ENCODE measurements at places on chromosomes 1 and 21.

DNA sequence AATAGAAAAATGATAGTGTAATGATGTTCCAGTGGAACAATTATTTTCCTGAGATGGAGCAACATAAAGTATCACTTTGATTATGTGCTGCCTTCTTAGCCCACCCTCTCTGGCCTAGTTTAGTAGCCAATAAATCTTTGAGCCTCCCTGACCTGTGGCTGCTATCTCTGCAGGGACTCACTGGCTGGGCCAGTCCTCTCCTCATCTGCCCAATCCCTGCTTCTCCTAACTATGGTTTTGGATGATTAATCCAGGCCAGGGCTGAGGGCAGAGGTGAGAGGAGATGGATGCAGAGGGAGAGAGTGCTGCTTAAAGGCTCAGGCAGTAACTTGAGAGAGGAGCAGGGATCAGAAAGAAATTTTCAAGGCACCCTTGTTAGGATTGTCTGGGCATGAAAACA lies 89.0 kb upstream of the CD34 start:
- no peak for DNase-seq

DNA sequence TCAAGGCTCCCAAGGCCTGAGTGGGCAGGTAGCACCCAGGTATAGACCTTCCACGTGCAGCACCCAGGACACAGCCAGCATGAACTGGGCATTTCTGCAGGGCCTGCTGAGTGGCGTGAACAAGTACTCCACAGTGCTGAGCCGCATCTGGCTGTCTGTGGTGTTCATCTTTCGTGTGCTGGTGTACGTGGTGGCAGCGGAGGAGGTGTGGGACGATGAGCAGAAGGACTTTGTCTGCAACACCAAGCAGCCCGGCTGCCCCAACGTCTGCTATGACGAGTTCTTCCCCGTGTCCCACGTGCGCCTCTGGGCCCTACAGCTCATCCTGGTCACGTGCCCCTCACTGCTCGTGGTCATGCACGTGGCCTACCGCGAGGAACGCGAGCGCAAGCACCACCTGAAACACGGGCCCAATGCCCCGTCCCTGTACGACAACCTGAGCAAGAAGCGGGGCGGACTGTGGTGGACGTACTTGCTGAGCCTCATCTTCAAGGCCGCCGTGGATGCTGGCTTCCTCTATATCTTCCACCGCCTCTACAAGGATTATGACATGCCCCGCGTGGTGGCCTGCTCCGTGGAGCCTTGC lies 1.7 kb downstream of the GJB4 start:
- DNase-seq: no peak

DNA sequence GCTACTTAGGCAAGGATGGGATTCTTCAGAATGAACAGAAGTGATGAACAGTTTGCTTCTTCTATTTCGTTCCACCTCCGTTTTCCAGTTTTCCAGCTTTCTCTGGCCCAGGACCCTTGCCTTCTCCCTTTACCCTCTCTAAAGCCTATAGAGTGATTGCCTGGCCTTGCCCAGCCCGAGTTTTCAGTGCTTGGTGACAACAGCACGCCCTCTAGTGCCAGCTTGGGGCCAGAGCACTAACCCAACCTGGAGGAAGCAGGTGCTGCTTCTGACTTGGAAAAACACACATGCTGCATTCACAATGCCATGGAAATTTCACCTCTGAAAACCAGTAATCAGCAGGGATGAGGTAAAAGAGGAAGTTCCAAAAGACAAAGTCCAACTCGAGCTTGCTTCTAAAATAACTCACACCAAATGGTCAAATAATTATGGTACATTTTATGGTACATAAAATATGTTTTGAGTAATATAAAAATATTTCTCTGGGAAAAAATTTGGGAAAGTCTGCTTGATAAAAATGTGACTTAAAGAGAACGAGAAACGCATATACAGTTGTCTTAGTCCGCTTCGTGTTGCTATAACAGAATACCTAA lies 26.1 kb downstream of the UBE2T start:
- peak; percentile 53 for DNase-seq

DNA sequence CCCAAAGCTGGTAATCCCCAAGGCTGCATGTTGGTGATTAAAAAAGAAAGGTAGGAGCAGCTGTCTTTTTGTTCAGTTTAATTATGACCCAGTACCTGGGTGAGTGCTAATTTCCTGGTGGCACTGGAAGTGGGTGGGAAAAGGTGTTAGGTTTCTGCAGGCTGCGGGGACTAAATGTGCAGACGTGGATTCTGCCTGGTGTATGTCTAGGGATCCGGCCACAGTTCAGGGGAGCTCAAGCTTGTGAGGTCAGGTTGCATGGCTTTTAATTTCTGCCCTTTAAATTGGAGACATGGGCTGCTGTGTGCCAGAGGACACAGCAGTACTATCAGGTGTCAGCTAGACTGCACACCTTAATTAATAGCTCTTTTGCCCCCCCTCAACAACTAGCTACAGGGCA lies 20.3 kb upstream of the TBX19 start:
- DNase-seq: no peak

DNA sequence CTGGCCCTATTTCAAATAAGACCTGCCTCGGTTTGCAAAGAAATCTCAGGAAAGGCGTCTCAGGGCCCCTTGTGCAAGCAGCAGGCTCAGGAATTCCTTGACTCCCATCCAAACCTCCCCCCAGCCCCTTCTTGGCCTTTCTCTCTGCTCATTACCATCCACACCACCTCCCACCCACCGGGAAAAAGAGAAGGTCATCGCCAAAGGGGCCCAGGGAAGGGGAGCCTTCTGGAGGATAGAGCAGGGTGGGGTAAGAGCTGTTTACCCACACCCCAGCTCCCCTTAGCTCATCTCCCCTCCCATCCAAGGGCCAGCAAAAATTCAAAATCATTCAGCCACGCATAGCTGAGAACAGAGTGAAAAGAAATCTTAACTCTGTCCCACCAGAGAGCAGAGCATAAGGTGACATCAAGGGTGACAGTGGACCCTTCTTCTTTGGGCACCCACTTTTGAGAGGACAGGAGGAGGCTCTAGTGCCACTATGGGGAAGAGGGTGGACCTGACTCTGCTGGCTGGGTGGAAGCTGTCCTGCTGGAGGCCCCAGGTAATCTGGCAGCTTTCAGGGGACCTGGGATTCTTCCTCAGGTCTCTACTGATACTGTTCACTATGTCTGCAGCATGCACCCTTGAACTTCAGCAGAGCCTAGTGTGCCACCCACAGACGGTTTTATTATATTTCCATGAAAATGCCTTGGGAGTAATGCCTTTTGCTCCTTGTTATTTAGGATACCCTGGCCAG lies 3.9 kb upstream of the WNT2B start:
- no peak for DNase-seq

- no peak for DNase-seq
Measured at GRCh38 chr1:72229893-72230292, 52.4 kb downstream of the NEGR1 start.

- DNase-seq: no peak
Measured at GRCh38 chr1:207031632-207032264, 808 bp downstream of the C1orf116 start.

DNA sequence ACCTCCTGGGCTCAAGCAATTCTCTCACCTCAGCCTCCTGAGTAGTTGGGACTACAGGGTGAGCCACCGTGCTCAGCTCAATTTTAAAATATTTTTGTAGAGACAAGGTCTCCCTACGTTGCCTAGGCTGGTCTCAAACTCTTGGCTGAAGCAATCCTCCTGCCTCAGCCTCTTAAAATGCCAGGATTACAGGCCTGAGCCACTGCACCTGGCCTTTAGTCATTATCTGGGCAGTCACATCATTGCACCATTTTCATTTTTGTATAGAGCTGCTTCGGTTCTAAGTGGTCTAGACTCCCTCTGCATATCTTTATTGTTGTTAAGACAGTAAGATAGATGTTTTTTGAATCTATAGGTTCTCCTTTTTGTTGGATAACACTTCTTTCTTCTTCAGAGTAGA lies 39.9 kb downstream of the ATF3 start:
- DNase-seq: no peak

GRCh38 chr1:15177710-15178166 lies 24.2 kb downstream of the TMEM51 start:
- no peak for DNase-seq

- no peak for DNase-seq
Measured at GRCh38 chr1:12745126-12745991, 641 bp upstream of the CFAP107 start.

- DNase-seq: no peak
Measured at GRCh38 chr1:225652729-225653462, at the start of gene ENAH. ENAH (minus strand) TSS chr1:225653123; CDS start chr1:225652690, 433 bp downstream.

GRCh38 chr1:17319561-17320350 lies 11.8 kb downstream of the PADI4 start:
- no peak for DNase-seq

GRCh38 chr21:16537501-16537900 lies 807.7 kb downstream of the USP25 start:
- DNase-seq: no peak

DNA sequence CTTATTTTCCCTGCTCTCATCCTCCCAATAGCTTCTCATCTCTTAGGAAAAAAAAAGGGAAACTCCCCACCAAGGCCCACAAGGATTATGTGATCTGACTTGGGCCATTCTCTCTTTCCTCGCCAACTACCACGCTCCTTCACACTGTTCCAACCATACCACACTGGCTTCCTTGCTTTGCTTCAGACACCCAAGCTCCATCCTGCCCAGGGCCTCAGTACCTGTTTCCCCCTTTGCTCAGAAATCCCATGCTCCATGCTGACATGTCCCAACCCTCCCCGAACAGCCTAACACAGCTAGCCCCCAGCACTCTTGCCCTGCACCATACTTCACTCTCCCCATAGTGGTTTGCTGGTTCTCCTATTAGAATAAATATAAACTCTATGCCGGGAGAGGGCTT lies 39.2 kb downstream of the MAB21L3 start:
- DNase-seq: no peak

DNA sequence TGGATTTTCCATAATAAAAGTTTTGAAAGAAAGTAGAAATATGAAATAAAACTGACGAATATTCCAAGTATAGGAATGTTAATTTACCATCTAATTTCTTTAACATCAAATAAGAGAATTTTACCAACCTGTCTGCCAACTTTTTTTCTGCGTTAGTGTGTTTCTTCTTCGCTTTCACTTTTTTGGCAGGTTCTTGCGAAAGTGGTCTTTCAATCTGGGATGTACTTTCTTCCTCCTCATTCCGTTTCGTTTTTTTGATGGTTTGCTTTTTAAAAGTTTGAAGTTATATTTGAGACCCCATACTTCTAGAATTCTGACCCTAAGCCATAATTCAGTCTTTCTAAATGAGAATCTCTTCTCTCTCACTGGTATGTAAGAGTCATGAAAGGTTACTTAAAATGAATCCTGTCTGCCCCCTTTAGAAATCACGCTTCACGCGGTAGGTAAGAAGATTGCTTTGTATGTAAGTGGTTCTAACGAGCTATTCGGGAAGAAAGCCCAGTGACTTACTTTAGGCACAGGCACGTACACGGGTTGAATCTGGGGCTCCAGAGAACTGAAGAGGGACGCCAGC lies 580 bp downstream of the RBM34 start:
- no peak for DNase-seq

GRCh38 chr1:201006450-201006849 lies 17.1 kb downstream of the KIF21B start:
- DNase-seq: no peak

DNA sequence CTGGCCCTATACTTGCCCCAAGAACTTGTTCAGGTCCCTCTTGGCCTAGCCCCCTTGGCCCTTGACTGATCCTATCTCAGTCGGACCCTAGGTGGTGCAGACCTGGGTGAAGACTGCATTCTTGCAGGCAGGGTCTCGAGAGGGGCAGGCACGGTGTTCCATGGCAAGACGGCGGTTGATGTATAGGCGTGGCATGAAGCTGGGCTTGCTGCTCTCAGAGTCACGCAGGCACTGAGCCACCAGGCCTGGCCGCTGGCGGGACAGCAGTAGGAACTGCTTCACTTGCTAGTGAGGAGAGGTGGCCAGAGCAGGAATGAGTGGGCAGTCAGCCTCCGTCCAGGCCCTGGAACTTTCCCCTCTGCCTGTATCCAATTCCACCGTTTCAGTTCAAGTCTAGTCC lies 3.8 kb downstream of the HECTD3 start:
- DNase-seq: no peak

DNA sequence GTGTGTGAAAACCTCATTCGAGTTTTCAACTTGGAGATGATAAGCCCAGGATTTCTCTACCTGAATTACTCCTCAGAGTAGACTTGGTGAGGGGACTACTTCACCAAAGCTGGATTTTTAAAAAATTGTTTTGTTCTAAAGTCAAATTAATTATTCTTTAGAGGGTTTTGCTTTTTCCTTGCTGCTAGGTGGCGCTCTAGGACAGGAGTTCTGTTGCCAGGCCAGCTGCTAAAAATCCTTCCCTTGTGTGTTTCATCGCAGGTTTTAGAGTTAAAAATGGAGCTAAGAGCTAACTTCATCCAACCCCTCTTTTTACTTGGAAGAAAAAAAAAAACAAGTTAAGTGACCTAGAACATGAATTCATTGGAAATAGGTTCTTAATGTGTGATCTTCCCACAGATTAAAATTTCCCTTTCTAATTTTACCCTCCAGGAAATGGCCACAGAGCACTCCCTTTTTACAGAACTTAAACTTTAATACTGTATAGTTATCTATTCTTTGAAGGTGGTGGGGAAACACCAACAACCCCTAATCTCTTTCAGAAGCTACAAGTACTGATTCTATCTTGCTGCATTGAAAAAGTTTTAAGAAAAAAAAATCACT lies 36.7 kb upstream of the FAM163A start:
- peak; percentile 17 for DNase-seq

- DNase-seq: no peak
Measured at GRCh38 chr21:32340863-32341848, 42.5 kb downstream of the MRAP start.

DNA sequence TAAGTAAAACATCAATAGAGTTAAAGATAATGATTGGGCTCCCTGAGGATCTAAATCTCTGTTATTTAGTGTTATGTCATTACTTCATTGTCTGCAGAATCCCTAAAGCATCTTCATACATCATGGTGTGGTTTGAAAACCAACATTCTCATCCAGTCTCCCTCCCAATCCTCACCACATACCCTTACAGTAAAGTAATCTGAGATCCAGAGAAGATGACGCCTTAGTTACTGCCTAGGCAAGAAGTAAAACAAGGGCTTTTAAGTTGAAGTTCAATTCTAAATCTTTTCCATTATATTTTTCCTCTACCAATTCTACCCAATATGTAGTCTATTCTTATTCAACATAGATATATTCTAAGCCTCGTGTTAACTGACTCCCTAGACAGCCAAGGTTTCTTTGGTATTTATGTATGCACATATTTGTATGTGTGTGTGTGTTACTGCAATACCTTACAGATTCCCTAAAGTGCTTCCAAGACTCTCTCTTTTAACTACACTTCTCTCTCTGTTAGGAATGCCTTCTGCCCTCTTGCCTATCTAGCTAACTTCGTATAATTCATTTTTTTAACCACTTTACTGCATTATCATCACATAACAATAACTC lies 17.3 kb downstream of the DPH5 start:
- DNase-seq: no peak

- no peak for DNase-seq
Measured at GRCh38 chr21:45791562-45792418, 148.3 kb downstream of the PCBP3 start.

- no peak for DNase-seq
Measured at GRCh38 chr1:109705411-109705810, 6.6 kb upstream of the GSTM5 start.

- DNase-seq: no peak
Measured at GRCh38 chr1:8176279-8176678, 141.6 kb upstream of the SLC45A1 start.
